ENCODE measurements at places on chromosomes 4 and X.
A peak's percentile ranks its signal among the peaks of the same experiment; 100 is the strongest.

- DNase-seq = no peak
Observed at GRCh38 chr4:10180603-10180926, 64.0 kb upstream of the WDR1 start.

DNA sequence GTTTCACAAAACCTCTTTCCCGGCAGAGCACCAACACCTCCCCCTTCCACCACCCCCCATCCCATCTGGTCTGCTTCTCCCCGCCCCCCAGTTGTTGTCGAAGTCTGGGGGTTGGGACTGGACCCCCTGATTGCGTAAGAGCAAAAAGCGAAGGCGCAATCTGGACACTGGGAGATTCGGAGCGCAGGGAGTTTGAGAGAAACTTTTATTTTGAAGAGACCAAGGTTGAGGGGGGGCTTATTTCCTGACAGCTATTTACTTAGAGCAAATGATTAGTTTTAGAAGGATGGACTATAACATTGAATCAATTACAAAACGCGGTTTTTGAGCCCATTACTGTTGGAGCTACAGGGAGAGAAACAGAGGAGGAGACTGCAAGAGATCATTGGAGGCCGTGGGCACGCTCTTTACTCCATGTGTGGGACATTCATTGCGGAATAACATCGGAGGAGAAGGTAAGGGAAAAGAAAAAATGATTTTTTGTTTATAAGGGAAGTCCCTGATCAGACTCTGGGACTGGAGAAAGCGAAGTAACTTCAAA is at the start of gene PDGFRA:
TSS of gene PDGFRA (plus strand) at position 333 of the 541 bp plus-strand sequence. CDS start 29,476 bp downstream, outside the sequence.
- DNase-seq = no peak

- DNase-seq = no peak
Observed at GRCh38 chrX:130179170-130179569, 7.4 kb downstream of the RAB33A start.

GRCh38 chrX:132257116-132257515 is 37.9 kb upstream of the RAP2C start:
- DNase-seq = no peak

GRCh38 chr4:36385951-36386571 is 104.6 kb downstream of the DTHD1 start:
- no peak for DNase-seq

GRCh38 chrX:9701790-9702189 is 63.9 kb downstream of the GPR143 start:
- no peak for DNase-seq

GRCh38 chr4:24624381-24624780 is 40.0 kb upstream of the DHX15 start:
- no peak for DNase-seq

GRCh38 chrX:15033917-15034316 is 160.7 kb downstream of the MOSPD2 start:
- no peak for DNase-seq

GRCh38 chr4:184306949-184307348 is 89.3 kb upstream of the ENPP6 start:
- DNase-seq = no peak

- DNase-seq = peak; percentile 2
Observed at GRCh38 chr4:168631241-168632162, 134.7 kb downstream of the PALLD start.

- no peak for DNase-seq
Observed at GRCh38 chr4:151573945-151574344, 165.0 kb downstream of the FHIP1A start.

GRCh38 chr4:99002279-99002678 is 6.8 kb downstream of the METAP1 start:
- DNase-seq = no peak

DNA sequence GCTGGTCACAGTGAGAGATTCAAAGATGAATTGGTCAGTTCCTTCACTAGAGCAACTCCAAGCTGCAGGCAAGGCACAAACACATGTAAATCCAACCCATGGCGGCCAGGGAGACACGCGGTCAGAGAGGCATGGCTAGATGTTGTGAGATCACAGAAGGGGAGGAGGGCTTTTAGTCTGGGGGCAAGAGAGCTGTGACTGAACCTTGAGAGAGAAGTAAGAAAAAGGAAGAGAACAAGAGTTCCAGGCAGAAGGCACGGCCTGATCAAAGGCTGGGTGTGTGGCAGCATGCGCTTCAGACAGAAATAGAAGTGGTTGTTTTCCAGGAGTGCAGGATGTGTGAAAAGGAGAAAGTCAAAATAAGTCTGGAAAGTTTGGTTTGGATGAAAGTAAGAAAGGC is 15.9 kb downstream of the CCDC149 start:
- DNase-seq = no peak

DNA sequence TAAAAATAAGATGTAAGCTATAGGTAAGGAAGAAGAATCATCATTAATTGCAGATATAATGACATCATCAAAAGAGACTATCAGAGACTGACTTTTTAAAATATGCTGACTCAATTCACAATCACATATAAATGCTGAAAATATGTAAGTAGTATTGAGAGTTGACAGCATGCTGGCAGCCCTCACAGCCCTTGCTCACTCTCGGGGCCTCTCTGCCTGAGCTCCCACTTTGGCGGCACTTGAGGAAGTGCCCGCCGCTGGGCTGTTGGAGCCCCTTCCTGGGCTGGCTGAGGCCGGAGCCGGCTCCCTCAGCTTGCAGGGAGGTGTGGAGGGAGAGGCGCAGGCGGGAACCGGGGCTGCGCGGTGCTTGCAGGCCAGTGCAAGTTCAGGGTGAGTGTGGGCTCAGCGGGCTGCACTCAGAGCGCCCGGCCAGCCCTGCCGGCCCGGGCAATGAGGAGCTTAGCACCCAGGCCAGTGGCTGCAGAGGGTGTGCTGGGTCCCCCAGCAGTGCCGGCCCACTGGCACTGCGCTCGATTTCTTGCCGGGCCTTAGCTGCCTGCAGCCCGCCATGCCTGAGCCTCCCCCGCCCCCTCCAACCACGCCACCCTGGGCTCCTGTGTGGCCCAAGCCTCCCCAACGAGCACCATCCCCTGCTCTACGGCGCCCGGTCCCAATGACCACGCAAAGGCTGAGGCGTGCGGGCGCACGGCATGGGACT is 68.9 kb downstream of the RAB28 start:
- no peak for DNase-seq

- no peak for DNase-seq
Observed at GRCh38 chr4:48078862-48079655, 55.0 kb downstream of the TXK start.

DNA sequence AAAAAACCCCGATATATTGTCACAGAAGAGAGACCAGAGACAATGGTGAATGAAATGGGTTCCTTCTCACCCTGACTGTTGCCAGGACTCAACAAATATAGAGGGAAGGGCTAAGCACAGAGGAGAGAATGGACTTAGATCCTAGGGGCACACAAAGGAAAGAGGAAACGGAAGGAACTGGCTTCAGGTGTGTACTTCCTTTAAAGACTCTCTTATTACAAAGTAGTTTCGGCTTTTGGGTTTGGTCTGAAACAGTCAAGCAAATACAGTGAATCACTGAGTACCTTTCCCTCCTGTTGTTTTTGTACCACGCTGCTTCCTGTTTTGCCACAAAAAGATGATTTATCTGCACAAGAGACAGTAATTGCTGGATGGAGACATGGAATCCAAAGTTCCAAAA is 46.1 kb upstream of the S100G start:
- DNase-seq = no peak

GRCh38 chr4:88953400-88953799 is 103.6 kb downstream of the FAM13A start:
- no peak for DNase-seq

All from activated CD8-positive, alpha-beta memory T cell treated with anti-CD3 and anti-CD28 coated beads for 48 hours (primary cell).